ENCODE measurements at places on chromosomes 5 and 9. TPM values are rescaled to one million over a fixed set of nuclear protein-coding genes. Genes with fewer than 3 reads are reported as not detected.

Gene RLN2
- total RNA-seq = not detected

Gene PSAT1
- total RNA-seq = 13.4 TPM

- DNase-seq = no peak
Observed at GRCh38 chr9:99635032-99635431, 186.7 kb upstream of the NR4A3 start.

DNA sequence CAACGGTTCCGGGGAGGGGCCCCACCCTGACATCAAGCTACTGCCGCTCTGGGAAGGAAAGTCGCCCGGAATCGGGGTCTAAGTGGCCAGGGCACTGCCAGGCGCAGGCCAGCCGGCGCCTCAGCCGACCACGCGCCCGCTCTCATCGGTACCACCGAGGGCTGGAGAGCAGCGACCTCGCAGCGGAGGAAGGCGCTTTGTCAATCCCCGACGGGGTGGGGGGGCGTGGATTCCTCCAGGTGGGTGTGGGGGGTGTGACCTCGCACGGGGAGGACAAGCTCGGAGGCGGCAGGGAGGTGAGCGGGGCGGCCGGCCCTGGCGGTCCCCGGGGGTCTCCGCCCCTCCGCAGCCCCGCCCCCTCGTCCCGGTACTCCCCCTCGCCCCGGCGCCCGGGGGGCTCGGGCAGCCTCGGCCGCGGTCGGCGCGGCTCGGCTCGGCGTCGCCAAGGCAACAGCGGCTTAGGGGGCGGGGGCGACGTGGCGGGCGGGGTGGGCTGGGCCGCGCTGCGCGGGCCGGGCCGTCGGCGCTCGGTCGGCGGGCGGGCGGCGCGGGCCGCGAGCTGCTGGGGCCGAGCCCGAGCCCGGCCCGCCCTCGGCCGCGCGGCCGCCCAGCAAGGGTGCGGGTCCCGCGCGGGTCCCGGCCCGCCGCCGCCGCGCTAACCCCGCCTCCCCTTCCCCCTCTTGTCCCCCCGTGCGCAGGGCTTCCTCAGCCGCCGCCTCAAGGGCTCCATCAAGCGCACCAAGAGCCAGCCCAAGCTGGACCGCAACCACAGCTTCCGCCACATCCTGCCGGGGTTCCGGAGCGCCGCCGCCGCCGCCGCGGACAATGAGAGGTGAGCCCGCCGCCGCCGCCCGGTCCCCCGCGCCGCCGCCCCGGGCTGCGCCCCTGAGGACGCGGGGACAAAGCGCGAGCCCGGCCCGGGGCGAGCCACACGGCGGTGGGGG, 47.5 kb downstream of the DAB2IP start:
- peak; percentile 71 for DNase-seq

- DNase-seq = no peak
Observed at GRCh38 chr5:118249386-118249785, 739.0 kb downstream of the DTWD2 start.

DNA sequence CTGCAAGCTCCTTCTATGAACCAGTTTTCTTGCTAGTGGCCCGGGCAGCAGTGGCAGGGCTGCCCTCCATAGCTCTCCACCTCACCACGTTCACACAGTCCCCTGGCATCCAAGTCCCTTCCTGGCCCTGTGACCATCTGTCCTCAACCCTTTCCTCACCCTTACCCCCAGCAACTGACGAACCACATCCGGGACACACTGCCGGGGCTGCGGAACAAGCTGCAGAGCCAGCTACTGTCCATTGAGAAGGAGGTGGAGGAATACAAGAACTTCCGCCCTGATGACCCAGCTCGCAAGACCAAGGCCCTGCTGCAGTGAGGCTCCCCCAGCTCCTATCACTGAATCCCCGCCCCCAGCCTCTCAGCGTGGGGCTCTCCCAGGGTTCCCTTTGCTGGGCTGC, 18.8 kb downstream of the DNM1 start:
- no peak for DNase-seq

DNA sequence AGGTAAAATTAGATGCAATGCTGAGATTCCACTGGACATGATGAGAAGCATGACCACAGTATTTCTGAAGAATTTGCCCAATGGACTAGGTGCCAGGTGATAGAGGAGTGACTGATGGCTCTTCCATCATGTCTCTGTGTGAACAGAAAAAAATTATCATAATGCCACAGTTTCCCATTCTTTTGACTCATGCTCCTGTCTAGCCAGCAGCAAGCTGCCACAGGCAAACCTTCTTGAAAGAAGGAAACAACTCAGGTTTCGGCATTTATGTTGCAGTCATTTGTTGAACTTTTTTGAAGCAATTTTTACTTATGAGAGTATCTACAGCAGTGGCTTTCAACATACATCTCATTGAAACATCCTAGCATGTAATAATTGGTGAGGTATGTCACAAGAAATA, 284.8 kb upstream of the CD180 start:
- no peak for DNase-seq

DNA sequence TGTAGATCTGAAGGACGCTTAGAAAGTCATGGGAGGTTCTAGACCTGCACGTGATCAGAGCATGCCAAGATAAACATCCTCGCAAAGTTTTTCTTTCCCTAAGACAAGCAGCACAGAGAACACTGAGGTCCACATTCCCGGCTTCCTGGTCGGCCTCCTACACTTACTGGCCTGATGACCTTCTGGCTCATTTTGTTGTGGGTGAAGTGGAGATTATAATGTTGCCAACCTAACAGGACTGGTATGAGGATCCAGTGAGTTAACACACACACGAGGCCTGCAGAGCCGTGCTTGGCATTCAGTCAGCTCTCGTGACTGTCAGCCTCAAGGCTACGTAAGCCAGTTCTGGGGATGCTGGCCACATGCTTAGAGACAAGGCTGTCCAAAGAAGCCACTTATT, 186.0 kb downstream of the TENT4A start:
- no peak for DNase-seq

DNA sequence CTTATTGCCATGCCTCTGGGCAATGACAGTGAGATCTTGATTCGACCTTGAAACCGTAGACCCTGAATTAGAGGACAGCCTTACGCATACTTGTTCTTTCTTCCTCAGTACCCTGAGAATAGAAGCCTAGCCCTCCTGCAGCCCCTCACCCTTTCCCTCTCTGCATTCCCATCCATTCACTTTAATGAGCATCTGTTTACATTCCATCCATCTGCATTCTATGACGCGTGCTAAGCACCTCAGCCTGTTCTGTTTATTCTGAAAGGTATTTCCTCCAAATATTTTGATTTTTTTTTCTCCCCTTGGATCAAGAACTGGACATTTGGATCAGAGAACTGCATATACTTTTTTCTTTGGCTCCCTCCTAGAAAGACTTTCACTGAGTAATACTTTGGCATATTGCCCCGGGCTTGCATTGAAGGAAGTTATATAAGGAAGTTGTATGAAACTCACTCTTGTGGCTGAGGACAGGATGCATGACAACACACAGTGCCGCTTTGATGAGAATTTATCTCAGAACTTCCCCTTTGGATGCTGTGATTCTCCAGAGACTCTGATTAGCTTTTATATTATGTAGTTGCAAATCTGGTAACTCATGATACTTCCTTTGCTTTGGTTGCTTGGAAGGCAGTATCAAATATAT, 15.7 kb downstream of the TMEM8B start:
- no peak for DNase-seq

DNA sequence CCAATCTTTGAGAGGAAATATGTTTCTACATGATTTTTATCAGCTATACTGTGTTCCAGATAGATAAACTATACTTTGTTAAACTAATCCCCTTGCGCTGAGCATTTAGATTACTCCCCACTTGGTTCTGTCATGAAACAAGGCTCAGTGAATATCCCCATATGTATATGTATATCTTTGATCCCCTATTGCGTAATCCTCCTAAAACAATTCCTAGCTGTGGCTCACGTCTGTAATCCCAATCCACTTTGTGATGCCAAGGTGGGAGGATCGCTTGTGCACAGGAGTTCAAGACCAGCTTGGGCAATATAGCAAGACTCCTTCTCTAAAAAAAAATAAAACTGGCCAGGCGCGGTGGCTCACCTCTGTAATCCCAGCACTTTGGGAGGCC, 2.7 kb downstream of the PHYHD1 start:
- no peak for DNase-seq

DNA sequence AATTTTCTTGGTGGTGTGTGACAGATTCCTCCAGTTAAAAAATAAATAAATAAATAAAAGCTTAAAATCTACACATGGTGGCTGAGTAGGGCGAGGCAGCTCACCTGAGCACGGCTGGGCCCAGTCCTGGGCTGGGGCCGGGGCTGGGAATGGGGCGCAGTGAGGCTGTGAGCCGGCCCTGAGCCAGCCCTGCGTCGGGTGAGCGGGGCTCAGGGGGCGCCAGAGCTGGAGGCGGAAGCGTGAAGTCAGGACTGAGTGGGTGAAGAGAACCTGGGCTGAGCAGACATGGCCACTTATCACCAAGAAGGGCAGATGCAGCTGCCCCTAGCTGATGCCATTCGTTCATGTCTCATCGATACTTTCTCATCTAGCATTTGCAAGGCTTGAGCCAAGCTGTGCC, 22.8 kb upstream of the DTWD2 start:
- no peak for DNase-seq

DNA sequence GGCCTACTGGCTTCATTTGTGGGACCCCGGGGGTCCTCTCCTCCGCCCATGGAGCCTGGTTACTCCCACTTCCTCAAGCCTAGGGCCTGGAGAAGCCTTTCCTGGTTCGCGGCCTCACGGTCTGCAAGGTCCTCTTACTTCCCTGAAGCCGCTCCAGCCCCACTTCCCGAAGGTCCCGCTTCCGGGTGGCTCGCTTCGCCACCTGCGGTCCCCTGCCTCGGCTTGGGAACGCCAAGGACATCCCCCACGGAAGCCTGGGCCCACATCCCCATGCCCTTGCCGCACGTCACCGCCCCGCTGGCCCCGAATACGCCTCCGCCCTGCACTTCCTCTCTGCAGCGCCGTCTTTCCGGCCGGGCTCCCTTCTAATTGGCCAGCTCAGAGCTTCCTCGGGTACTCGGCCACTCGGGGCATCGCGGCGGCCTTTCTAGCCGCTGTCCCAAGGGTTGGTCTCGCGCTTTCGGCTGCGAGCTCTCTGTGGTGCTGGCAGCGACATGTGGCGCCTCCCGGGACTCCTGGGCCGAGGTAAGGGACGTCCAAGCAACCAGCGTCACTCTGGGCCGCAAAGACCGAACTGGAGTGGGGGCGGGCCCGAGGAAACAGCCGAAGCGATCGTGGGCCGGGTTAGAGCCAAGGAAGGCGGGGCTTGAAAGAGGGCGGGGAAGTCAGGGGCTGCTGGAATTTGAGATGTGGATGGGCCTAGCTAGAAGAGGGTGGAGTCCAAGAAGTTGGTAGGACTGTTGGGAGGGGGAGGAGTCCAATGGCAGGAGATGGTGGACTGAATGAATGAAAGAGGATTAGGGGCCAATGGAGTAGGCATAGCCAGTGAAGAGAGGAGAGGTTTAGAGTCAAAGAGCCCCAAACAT, at the start of gene DELE1:
Gene DELE1 (plus strand): TSS at position 424 of the 866 bp plus-strand sequence. CDS start 71 bp downstream, at position 495.
- DNase-seq = peak; percentile 96
